ENCODE measurements at places on chromosomes 6 and 20. TPM values are rescaled to one million over a fixed set of nuclear protein-coding genes. Genes with fewer than 3 reads are reported as not detected.

DNA sequence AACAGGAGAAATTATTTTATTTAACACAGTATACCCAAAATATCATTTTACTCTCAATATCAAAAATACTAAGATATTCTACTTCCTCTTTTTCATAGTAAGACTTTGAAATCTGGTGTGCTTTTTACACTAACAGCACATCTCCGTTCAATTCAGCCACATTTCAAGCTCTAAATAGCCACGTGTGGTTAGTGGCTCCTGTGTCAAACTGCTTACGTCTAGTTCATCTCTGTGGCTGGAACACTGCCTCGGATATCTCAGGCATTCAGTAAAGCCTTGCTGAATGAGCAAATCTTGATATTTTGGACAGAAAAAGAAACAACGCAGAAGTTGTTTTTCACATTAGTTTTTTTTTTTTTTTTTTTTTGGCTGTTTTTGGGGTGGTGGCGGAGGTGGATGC is 136.1 kb downstream of the EYA4 start:
- H3K36me3 ChIP-seq, result no peaks in the 10 kb centered on the region
- H3K27me3 ChIP-seq, result no peaks in the 10 kb centered on the region
- H3K4me1 ChIP-seq, result no peaks in the 10 kb centered on the region

The TSBP1 gene
- not detected for total RNA-seq

DNA sequence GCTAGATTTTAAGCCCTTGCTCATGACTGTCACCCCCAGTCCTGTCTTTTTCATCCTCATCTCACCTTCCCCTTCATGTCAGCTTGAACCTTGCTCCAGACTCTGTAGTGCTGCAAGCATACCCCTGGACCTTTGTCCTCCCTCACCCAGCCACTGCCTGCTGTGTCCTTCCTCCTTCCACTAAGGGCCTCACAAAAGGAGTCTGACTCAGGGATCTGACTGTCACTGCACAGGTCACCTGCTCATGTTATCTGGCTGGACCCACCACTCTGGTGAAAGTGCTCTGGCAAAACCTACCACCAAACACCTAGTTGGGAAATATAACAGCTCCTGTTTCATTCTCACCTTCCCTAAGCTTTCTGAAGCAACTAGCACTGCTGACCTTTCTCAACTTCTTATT is 151.4 kb downstream of the INSM1 start:
- no peak overlapping the region for H3K4me3 ChIP-seq
- no peak overlapping the region for H3K27ac ChIP-seq
- DNase-seq, result no peak
- no peaks in the 10 kb centered on the region for H3K36me3 ChIP-seq

The OPRM1 gene
- not detected for total RNA-seq

- no peaks in the 10 kb centered on the region for H3K4me1 ChIP-seq
- H3K27ac ChIP-seq, result no peak overlapping the region
- H3K36me3 ChIP-seq, result no peaks in the 10 kb centered on the region
- no peak for DNase-seq
- no peaks in the 10 kb centered on the region for H3K27me3 ChIP-seq
Measured at GRCh38 chr20:19104186-19104585, 108.3 kb upstream of the SLC24A3 start.

GRCh38 chr6:155377061-155377460 is 62.8 kb upstream of the TFB1M start:
- no peak overlapping the region for H3K4me3 ChIP-seq
- H3K27ac ChIP-seq, result no peak overlapping the region
- no peaks in the 10 kb centered on the region for H3K4me1 ChIP-seq
- no peaks in the 10 kb centered on the region for H3K27me3 ChIP-seq

The EFCAB8 gene
- not detected for total RNA-seq

The TTI1 gene
- 19.0 TPM for total RNA-seq

DNA sequence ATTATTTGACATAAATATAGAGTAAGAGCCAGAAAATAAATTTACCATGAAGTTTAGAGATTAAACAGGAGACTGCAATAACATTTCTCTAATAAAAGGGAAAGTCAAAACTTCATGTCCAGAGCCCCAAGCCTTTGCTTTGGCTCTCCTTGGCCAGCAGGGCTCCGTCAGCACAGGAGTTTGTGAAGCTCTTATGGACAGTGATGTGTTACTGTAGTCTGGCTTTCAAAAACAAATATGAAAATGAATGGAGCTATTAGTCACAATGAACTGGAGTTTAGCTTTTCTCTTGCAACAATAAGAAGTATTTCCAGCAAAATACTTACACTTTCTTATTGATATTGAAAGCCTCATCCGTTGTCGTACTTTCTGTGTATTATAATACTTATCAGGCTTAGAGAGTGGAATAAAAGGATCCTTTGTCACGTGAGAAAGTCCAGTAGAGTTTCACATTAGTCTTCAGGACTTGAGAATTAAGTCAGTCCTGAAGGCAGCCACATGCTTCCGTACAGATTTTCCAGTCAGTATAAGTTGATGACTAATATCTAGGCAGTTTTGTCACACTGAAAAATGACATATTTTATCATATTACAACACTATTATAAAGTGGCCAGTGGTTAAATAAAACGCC is 117.0 kb upstream of the PRL start:
- H3K27me3 ChIP-seq, result no peaks in the 10 kb centered on the region
- no peaks in the 10 kb centered on the region for H3K4me1 ChIP-seq
- no peaks in the 10 kb centered on the region for H3K36me3 ChIP-seq

GRCh38 chr6:1526398-1527072 is 83.2 kb upstream of the FOXC1 start:
- H3K27ac ChIP-seq, result no peak overlapping the region
- no peak overlapping the region for H3K4me3 ChIP-seq
- DNase-seq, result no peak
- peaks cover 20% of the 10 kb centered on the region for H3K27me3 ChIP-seq
- no peaks in the 10 kb centered on the region for H3K36me3 ChIP-seq

DNA sequence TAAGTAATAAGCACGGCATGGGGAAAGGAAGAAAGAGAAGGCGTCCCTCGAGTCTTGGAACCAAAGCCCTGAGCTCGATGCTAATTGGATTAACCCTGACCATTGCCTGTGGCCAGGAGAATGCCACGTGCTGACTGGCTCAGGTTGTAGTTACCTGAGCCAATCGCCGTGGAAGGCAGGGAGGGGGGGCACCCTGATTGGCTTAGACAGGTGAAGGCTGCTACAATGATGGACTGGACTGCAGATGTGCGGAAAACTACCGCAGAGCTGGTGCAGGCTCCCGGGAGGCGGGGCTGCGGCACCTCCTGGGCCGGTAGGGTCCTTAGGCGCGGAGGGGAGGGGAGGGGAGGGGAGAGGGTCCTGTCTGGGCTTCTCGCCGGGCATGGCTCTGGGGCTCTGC is 121.3 kb downstream of the TFAP2C start:
- H3K4me1 ChIP-seq, result no peaks in the 10 kb centered on the region
- H3K4me3 ChIP-seq, result no peak overlapping the region
- no peaks in the 10 kb centered on the region for H3K36me3 ChIP-seq
- no peak overlapping the region for H3K27ac ChIP-seq
- peaks cover 41% of the 10 kb centered on the region for H3K27me3 ChIP-seq

The TRIM31 gene
- not detected for total RNA-seq

GRCh38 chr20:4763723-4764510 is 42.2 kb downstream of the PRND start:
- H3K36me3 ChIP-seq, result no peaks in the 10 kb centered on the region
- H3K27ac ChIP-seq, result no peak overlapping the region
- H3K27me3 ChIP-seq, result peaks cover 20% of the 10 kb centered on the region
- DNase-seq, result no peak

The TNFRSF21 gene
- total RNA-seq, result 12.6 TPM

The LINC00237 gene
- total RNA-seq, result not detected

- no peak overlapping the region for H3K4me3 ChIP-seq
- H3K36me3 ChIP-seq, result no peaks in the 10 kb centered on the region
- no peaks in the 10 kb centered on the region for H3K4me1 ChIP-seq
Measured at GRCh38 chr20:2418388-2418787, 37.7 kb downstream of the TGM6 start.

- no peaks in the 10 kb centered on the region for H3K27me3 ChIP-seq
- no peak overlapping the region for H3K27ac ChIP-seq
- H3K4me3 ChIP-seq, result no peak overlapping the region
Measured at GRCh38 chr6:96611342-96611991, 48.5 kb downstream of the FHL5 start.

GRCh38 chr6:40359808-40360207 is 227.4 kb downstream of the LRFN2 start:
- H3K36me3 ChIP-seq, result no peaks in the 10 kb centered on the region
- no peaks in the 10 kb centered on the region for H3K27me3 ChIP-seq
- no peak overlapping the region for H3K4me3 ChIP-seq
- no peak overlapping the region for H3K27ac ChIP-seq
- no peaks in the 10 kb centered on the region for H3K4me1 ChIP-seq

DNA sequence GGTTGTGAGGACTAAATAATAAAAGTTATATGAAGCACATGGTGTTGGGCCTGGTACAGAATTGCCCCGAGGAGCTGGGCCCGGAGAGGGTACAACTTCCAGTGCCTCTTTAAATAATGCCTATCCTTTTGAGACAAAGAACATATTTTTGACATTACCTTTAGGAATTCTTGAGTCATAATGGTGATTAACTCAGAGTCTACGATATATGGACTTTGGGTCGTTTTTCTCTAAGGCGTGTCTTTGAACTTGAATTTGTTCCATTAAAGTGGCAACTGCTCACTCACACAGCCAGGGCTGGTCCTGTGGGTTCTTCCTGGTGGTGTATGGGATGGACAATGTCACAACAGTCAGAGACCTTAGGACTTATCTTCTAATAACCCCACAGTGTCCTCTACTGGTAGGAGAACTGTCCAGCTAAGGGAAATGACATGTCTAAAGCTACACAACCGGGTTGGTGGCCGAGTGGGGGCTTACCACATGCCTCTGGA is 106.5 kb downstream of the CDC5L start:
- DNase-seq, result peak; percentile 63
- H3K27ac ChIP-seq, result no peak overlapping the region
- H3K4me3 ChIP-seq, result no peak overlapping the region

DNA sequence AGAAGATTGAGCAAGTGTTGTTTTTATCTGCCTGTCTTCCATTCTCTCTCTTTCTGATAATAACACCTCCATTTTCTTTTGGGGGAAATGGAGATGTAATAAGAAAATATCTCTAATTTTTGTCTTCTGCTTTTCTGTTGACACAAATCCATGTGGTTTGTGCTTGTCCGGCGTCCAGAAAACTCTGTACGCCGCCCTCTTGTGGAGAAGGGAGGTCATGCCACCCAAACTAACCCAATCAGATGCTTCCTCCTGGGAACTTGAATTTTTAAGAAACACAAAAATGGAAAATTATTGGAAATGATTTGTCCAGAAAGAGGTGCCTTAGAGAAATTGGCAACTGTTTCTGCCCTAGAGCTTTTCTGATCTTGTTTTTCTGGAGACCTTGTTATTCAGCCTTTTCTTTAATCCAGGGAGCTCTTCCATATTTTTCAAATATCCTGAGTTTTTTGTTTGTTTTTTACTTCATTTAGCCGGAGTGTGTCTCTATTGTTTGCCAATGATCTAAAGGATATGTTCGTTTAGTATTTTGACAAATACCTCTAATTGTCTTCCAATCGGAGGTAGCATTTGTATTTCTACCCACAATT is 17.8 kb upstream of the FNDC1 start:
- H3K27ac ChIP-seq, result no peak overlapping the region
- H3K4me1 ChIP-seq, result no peaks in the 10 kb centered on the region
- no peaks in the 10 kb centered on the region for H3K27me3 ChIP-seq
- DNase-seq, result peak; percentile 59
- H3K36me3 ChIP-seq, result no peaks in the 10 kb centered on the region
- no peak overlapping the region for H3K4me3 ChIP-seq

- no peaks in the 10 kb centered on the region for H3K4me1 ChIP-seq
- no peaks in the 10 kb centered on the region for H3K36me3 ChIP-seq
- H3K27me3 ChIP-seq, result no peaks in the 10 kb centered on the region
- no peak for DNase-seq
- no peak overlapping the region for H3K4me3 ChIP-seq
Measured at GRCh38 chr6:166866839-166867637, 89.3 kb downstream of the RNASET2 start.

GRCh38 chr6:162638931-162639574 is 88.5 kb downstream of the PRKN start:
- no peak overlapping the region for H3K4me3 ChIP-seq
- peaks cover 6% of the 10 kb centered on the region for H3K4me1 ChIP-seq
- no peaks in the 10 kb centered on the region for H3K27me3 ChIP-seq
- no peak for DNase-seq
- no peaks in the 10 kb centered on the region for H3K36me3 ChIP-seq

- H3K36me3 ChIP-seq, result no peaks in the 10 kb centered on the region
- no peaks in the 10 kb centered on the region for H3K27me3 ChIP-seq
- no peak overlapping the region for H3K27ac ChIP-seq
- DNase-seq, result peak; percentile 66
- no peaks in the 10 kb centered on the region for H3K4me1 ChIP-seq
Measured at GRCh38 chr20:4956200-4956810, 45.0 kb downstream of the SLC23A2 start.

- peaks cover 7% of the 10 kb centered on the region for H3K4me1 ChIP-seq
- no peaks in the 10 kb centered on the region for H3K36me3 ChIP-seq
- H3K4me3 ChIP-seq, result peak overlapping the region; percentile 38
- no peak overlapping the region for H3K27ac ChIP-seq
- peaks cover 99% of the 10 kb centered on the region for H3K27me3 ChIP-seq
Measured at GRCh38 chr20:56925831-56926170, 296.7 kb downstream of the TFAP2C start.

- H3K36me3 ChIP-seq, result no peaks in the 10 kb centered on the region
- H3K27me3 ChIP-seq, result no peaks in the 10 kb centered on the region
- no peak overlapping the region for H3K27ac ChIP-seq
- H3K4me1 ChIP-seq, result no peaks in the 10 kb centered on the region
- H3K4me3 ChIP-seq, result no peak overlapping the region
Measured at GRCh38 chr6:131029626-131030297, 33.3 kb downstream of the EPB41L2 start.

DNA sequence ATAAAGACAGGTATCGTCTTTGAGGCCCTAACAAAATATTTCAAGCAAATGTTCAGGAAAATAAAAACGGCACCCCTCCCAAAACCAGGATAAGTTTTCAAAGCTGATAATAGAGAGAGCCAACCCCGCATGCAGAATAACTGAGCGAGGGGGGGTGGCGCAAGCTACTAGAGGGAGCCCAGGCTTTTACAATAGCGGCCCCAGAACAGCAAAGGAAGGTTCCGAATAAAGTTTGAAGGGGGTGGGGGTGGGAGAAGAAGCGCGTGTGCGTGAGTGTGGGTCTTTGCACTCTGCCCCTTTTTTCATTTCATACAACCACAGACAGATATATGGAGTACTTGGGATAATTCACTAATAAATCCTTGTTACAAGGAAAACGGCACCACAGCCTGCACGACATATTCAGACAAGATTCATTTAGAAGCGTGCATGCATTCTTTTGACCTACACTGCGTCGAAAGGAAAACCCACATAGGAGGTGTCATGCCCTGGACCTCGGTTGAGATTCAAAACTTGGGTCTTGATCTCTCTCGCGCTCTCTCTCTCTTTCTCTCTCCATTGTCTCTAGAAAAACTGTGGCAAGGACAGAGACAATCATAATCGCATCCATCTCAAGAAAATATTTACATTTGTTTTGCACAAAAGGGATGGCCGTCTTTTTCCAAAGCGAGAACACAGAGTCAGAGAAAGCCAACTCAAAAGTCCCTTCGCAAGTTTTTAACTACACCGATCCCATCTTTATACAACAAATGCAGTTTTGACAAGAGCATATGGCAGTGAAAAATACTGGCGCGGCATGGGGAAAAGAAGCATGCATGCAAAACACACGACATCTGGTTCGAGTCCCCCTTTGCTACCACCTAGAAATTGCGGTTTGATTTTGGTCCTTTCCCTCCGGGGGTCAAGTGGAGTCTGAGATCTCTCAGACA is 1.6 kb downstream of the OLIG3 start:
- no peaks in the 10 kb centered on the region for H3K36me3 ChIP-seq
- H3K27ac ChIP-seq, result no peak overlapping the region
- H3K4me1 ChIP-seq, result no peaks in the 10 kb centered on the region
- DNase-seq, result no peak
- peaks cover 100% of the 10 kb centered on the region for H3K27me3 ChIP-seq

The CNBD2 gene
- total RNA-seq, result 8.5 TPM

The ENPP5 gene
- total RNA-seq, result 2.6 TPM

Measured in cardiac muscle cell (in vitro differentiated cells and primary cell).